ENCODE measurements at places on chromosomes 6 and 20.

GRCh38 chr6:107691062-107691751, 132.9 kb downstream of the SCML4 start:
- DNase-seq = no peak

GRCh38 chr6:80728830-80729229, 622.4 kb downstream of the BCKDHB start:
- DNase-seq = no peak

GRCh38 chr6:94272327-94272726, 853.0 kb upstream of the EPHA7 start:
- DNase-seq = no peak

- no peak for DNase-seq
These were observed 6.0 kb downstream of the SYTL3 start for GRCh38 chr6:158655569-158656450.

- DNase-seq = no peak
These were observed 3.6 kb downstream of the GRM4 start for GRCh38 chr6:34142061-34142998.

GRCh38 chr6:43231053-43231452, 1.8 kb upstream of the DNPH1 start:
- no peak for DNase-seq

DNA sequence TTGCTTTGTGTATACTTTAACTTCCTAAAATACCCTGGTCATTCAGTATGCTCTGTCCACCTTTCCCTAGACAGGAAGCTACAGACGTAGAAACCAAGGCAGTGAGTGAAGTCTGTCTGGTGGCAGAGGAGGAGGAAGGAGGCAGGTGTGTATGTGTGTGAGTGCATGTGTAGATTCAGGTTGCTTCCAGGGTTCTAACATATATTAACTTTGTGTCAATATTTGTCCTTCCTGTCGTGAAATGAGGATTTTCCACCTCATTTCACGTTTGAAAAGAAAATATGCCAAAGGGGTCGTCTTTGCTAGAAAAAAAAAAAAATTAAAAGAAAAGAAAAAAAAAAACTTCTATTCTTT, 411.5 kb downstream of the PKHD1 start:
- DNase-seq = no peak

GRCh38 chr6:79941489-79942151, 5.7 kb downstream of the ELOVL4 start:
- DNase-seq = no peak

GRCh38 chr6:38738261-38738660, 23.1 kb downstream of the DNAH8 start:
- DNase-seq = no peak

DNA sequence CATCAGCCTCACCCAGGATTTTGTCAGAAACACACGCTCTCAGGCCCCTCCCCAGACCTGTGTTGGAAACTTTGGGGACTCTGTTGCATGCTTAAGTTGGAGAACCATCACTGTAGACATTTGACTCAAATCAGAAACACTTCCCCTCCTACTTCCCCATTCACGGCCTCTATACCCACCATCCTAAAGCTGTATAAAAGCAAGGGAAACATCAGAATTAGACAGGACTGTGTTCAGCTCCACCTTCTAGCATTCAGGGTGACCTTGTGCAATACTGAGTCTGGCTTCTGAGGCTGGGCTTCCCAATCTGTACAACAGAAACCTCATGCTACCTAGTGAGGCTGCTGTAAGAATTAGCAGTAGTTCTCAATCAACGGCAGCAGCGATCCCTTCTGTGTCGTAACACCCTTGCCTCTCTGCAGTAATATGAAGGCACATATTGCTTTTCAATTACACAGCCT, 252.3 kb downstream of the LY86 start:
- no peak for DNase-seq

- DNase-seq = no peak
These were observed 23.5 kb upstream of the IBTK start for GRCh38 chr6:82270881-82271635.

GRCh38 chr6:161302949-161303348, 29.1 kb upstream of the AGPAT4 start:
- DNase-seq = no peak

DNA sequence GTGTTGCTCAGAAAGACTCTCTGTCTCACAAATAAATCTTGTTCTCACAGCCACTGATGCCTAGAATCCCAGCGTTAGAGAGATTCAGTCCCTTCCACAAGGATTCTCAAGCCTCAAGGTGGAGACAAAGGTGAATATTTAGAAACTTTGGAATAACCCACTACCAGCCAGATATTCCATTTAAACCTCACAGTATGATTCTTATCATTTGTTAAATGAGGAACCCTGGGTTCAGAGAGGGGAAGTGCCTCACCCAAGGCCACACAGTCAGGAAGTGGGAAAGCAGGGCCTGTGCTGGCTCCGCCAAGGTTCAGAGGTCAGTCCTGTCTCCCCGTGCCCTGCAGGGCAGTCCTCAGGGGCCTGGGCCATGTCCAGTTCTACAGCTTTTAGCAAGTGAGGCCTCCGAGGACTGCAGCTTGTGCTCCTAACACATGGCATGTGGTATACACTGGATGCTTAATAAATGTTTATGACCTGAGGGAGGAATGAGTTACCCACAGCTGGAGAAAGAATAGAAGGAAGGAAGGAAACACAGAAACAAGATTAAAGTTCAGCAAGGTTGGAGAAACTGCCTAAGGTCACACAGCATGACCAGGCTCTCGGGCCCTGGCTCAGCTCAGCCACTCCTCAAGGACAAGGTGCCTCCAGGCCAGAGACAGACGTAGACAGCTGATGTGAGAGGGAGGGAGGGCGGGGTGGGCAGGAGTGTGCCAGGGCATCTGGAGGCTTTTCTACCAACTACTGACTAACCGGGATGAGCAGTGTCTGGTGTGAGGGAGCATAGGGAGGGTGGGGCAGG, 3.9 kb upstream of the TGM2 start:
- DNase-seq = no peak

GRCh38 chr20:47428851-47429336, 72.4 kb upstream of the ZMYND8 start:
- no peak for DNase-seq

- no peak for DNase-seq
These were observed 231.9 kb downstream of the LAMA2 start for GRCh38 chr6:129114636-129115391.

GRCh38 chr6:125303512-125303854, 1.7 kb upstream of the HDDC2 start:
- no peak for DNase-seq

DNA sequence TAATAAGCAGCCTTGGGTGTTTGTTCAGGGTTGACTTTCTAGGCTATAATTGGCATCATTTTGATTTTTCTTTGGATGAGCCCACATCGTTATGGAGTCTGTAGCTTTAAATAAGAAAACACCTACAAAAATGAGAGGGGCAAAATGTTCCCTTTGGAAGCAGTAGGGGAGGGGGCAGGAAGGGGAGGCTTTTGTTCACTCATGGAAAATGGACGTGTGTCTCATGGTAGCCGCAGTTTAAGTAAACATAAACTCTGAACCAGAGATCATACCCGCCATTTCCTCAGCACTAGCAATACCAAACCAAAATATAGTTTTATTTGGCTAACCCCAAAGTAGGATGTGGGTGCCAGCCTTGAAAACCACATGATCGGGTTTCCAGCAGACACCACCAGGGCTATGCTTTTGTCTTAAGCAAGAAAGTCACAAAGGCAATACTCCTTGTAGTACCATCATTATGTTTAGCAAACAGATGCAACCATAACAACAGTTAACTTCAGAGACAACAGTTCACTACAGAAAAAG, 572.5 kb upstream of the JAG1 start:
- no peak for DNase-seq

GRCh38 chr6:123747515-123747914, 56.1 kb upstream of the NKAIN2 start:
- no peak for DNase-seq

DNA sequence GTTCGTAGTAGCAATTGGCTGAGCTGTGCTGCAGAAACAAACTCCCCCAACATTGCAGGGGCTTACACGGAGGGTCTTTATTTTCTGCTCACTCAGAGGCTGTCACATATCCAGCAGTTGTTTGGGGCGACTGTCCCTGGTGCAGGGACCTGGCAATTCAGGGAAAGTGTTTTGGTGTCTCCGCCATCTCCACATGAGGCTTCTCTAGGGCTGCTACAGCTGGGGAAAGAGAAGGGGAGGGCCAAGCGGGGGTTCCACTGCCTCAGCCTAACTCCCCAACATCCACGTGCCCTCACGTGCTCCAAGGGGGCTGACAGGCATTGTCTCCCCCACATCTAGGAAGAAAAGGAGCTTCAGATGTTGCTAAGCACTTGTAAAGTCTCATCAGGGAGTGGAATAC, 61.3 kb upstream of the NXT1 start:
- DNase-seq = no peak

GRCh38 chr6:151385177-151385576, 6.2 kb downstream of the ZBTB2 start:
- no peak for DNase-seq

DNA sequence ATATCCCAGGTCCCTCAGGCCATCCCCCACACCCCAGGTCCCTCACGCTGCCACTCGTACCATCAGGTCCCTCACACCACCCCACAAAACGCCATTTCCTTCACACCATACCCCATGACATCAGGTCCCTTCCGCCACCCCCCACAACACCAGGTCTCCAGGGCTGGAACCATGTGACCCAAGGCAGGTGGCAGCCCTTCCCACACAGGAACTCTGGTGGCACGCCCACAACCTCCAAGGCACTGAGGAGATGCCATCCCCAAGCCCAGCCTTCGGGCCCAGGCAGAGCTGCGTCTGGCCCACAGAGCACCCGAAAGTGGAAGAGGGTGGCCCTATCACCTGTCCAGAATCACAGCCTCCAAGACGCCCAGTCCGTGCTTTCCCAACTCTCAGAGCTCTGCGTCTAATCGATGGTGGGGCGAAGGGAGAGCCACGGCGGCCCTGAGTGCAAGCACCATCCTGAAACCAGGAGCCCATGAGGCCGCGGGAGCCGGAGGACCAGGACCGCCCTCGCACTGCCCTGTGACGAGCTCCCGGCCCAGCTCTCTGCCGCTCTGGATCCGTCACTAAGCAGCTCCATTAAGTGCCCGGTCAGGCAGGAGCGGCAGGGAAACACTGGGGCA, 12.7 kb downstream of the TAF4 start:
- peak; percentile 1 for DNase-seq

GRCh38 chr6:132612449-132613108, 11.5 kb downstream of the TAAR2 start:
- DNase-seq = no peak

DNA sequence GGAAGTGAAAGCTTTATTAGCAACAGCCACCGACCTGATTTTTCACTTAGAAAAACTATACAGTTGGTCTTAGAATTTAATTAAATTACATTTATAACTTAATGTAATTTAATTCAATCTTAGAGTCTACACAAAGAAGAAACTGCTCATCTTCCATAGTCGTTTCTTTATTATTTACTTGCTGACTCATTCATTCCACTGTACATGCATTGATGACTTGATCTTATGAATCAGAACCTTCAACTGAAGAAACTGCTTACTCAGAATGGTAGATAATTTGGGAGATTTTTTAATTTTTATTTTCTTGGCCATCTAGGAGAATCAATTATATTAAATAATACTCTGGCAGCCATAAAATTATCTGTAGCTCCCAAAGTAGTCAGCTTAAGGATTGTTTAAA, 1021.6 kb upstream of the FLRT3 start:
- no peak for DNase-seq

- no peak for DNase-seq
These were observed 128.1 kb downstream of the REV3L start for GRCh38 chr6:111354758-111355555.

DNA sequence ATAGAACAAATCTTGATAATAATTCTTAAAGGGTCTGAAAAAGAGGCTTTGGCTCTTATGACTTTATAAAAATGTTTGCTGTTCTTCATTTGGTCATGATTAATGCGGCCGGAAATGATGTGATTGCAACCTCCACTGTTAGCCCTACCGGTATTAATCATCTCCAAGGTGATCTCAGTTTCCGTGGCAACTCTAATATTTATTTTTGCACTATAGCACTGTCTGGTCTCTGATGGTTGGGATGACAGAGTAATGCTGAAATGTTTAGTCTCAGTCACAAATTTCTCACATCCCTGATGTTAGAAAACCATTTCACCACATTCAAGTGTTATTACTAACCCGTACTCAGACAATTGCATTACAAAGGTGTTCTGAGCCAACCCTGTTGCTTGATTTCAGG, 87.4 kb downstream of the TMEM200A start:
- DNase-seq = no peak

DNA sequence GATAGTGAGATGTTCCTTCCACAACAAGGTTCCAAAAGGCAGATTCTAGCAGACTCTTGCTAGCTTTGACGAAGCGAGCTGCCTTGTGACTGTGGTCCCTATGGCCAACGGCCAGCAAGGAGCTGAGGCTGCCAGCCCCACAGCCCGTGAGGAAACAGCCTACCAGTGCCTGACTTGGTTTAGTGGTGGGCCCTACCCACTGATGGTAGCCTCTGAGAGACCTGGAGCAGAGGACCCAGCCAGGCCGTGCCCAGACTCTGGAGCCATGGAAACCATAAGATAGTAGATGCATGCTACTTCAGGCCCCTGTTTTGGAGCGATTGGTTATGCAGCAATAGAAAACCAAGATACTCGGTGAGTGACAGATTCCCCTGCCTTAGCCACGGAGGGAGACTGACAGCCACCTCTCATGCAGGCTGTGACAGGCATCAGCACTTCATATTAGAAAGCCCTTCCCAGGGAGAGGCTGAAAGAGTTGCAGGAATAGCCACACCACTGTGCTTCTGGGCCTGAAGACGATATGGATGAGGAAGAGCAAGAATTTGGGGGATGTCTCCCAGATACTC, 19.2 kb downstream of the PSMG4 start:
- DNase-seq = no peak

- DNase-seq = peak; percentile 85
These were observed at the start of gene CRYBG1 for GRCh38 chr6:106360410-106360988. TSS of gene CRYBG1 (plus strand) at chr6:106360717. CDS start at chr6:106360909, 192 bp downstream.

DNA sequence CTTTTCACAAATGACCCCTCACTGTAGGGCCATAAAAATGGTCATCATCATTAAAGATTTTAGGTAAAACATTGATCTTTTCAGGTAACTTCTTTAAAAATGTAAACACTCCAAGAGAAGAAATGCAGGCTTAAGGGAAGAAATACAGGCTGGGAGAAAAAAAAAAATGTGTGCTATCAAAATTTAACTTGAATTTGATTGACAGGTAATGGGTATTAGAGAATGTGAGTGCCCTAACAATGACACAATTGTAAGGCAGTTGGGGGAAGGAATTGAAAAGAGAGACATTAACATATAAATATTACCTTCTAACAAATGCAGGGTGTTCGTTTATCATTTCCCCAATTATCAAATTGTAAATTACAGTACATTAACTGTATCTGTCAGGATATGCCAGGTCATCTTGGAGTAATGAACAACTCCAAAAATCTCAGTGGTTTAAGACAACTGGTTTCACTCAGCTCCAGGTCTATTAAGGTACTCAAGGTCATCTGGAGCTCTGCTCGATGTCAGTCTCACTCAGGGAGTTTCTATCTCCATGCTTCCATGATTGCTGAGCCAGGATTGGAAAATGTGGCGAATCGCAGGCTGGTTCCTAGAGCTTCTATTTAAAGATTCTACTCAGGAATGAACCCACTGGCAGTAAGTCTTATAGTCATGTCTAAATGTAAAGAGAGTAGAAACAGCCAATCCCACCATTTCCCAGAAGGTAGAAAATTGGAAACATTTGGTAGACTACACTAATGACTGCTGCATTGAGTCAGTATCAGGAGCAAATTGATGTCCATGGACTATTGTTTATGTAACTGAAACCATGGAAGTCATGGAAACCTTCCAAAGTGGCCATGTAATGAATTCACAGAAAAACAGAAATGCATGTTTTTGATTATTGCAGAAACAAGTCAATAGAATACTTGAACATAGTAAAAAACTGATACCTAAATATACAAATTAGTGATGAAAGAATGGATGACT, 55.6 kb downstream of the FRK start:
- no peak for DNase-seq

All from activated T-cell treated with anti-CD3 and anti-CD28 coated beads, Interleukin-2, amount 50 U/mL, for 1 hour (primary cell).